ENCODE measurements at places on chromosomes 1 and 21.

DNA sequence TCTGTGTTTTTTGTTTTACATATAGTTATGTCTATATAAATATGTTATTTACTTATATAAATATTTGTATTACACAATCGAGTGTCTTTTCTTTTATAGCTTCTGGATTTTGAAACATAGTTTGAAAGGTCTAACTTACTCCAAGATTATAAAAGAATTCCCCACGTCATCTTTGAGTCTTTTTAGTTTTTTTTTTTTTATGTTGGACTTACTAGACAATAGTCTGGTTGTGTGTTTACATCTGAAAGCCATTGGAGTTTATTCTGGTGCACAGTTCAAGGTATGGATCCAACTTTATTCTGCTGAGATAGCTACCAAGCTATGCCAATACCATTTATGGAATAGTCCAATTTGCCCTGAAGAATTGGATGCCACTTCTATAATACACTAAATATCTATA, 26.1 kb upstream of the RCAN3 start:
- DNase-seq, result no peak

GRCh38 chr21:15616864-15617574, 112.8 kb upstream of the USP25 start:
- DNase-seq, result no peak

GRCh38 chr1:17588048-17588871, 48.8 kb downstream of the ARHGEF10L start:
- no peak for DNase-seq

GRCh38 chr1:164369698-164370365, 189.2 kb upstream of the PBX1 start:
- DNase-seq, result no peak

DNA sequence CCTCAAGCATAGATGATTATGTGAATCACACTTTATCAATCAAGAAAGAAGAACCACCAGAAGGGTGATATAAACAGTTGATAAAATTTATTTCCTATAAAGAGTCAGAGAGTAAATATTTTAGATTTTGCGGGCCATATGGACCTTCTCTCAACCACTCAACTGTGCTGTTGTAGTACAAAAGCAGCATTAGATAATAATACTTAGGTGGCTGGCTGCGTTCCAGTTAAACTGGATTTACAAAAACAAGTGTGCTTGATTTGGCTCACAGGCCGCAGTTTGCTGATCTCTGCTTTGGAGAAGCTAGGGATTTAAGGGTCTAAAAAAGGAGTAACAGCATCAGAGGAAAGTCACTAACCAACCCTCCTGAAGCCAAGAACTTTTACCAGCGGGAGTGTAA, 1406.0 kb downstream of the KCNT2 start:
- no peak for DNase-seq
